Vagina (tissue), 2 donors: ENCODE measurements at places on chromosomes 4 and X.

- no peak for DNase-seq
Observed at GRCh38 chr4:102778720-102779119, 18.0 kb upstream of the MANBA start.

- DNase-seq: no peak
Observed at GRCh38 chr4:56828784-56829535, 7.5 kb upstream of the SPINK2 start.

DNA sequence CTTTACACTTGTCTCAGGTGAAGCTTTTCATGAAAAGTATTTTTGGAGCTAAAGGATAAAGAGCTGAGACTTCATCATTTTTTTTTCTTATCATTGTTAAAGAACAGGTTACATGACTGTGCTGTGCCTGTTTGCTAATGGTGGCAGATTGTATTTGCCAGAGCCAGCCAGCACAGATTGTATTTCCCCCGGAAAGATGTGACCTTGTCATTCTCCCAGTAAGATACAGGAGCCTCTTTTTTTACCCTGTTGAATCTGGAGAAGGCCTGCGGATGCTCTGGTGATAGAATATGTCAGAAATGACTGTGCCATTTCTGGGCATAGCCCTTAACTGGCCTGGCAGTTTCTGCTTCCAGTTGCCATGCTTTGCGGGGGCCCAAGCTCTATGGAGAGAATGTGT, 91.9 kb downstream of the GPRIN3 start:
- DNase-seq: no peak

- no peak for DNase-seq
Observed at GRCh38 chr4:170979736-170980135, 833.5 kb upstream of the GALNTL6 start.

GRCh38 chr4:37400241-37400881, 155.8 kb downstream of the NWD2 start:
- no peak for DNase-seq

- no peak for DNase-seq
Observed at GRCh38 chr4:75429208-75429607, 85.0 kb downstream of the RCHY1 start.

GRCh38 chr4:1234811-1235292, 14.1 kb downstream of the CTBP1 start:
- DNase-seq: no peak

GRCh38 chr4:8517946-8518345, 62.2 kb upstream of the GPR78 start:
- no peak for DNase-seq

DNA sequence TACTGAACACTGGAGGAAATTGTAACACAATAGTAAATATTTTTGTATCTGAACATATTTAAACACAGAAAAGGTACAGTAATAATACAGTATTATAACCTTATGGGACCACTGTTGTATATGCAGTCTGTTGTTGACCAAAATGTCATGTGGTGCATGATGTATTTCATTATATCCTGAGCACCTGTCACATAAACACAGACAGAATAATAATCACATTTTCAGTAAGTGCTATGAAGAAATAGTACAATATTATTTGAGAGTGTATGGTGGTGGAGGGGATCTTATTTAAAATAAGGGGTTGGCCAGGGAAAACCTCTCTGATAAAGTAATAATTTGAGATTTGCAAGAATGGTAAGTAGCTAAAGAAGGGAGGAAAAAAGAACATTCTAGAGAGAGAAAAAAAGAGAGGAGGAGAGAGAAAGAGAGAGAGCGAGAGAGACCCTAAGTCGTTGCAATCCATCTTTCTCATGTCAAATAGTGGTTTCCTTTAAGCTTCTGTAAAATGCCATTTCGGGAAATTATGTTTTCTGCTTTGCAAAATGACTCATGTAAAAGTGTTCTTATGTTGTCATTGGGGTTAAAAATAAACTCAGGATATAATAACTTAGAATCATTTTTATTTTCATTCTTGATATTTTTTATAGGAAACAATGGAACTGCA, 19.3 kb upstream of the CLNK start:
- DNase-seq: no peak
